Fibroblast of skin of left biceps (primary cell): ENCODE measurements at places on chromosomes 6 and 20.

DNA sequence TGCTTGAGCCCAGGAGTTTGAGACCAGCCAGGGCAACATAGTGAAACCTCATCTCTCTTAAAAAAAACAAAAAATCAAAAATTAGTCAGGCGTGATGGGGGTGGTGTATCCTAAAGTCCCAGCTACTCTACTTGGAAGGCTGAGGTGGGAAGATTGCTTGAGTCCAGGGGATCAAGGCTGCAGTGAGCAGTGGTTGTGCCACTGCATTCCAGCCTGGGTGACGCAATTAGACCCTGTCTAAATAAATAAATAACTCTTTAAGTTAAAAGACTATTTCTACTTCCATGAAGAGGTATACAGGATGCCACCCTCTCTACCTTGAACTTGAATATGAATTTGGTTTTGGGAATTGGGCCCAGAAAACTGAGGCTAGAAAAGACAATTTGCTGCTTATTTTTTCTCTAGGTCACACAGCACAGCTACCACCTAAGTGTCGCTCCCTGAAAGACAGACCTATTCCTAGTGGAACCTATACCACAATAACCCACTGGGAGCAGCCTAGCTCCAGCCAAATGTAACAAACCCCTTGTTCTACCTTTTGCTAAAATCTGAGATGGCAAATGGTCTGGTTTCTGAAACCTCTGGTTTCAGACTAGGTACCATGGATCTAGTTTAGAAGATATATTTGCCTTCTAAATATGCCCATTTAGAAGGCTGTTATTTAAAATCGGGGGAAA lies 35.2 kb downstream of the HMGCLL1 start:
- no peak for DNase-seq

DNA sequence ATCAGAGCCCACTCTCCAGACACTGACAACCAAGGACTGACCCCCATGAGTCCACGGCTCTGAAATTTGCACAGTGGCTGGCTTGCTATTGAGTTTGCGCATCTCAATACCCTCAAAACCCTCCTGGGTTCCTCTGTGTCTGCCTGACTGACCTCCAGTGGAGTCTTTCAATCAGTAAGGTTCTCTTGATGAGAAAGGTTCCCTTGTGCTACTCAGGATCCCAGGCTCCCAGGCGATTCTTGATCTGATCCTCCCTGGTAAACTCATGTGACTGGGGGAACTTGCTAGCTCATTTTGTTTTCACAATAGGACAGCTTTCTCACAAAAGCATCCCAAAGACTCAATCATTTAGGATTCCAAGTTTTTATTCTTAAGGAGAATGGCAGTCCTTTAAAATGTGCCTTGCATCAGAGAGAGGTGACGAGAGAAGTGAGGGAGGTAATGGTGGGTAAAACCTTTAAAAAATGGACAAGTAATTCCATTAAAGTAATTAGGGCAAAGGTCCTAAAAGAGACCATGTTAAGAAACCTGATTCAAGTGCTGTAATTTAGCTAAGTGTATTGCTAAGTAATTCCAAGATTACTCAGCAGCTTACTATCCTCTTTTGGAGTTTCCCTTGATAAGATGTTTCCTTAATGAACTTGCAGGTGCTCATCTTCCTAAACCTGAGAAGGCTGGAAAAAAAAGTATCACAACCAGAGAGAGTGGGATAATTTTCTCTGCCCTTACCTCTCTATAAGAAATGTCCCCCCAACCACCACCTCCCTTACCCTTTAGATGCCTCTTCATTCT lies 304.7 kb upstream of the SGK1 start:
- no peak for DNase-seq

- DNase-seq = no peak
These were observed 654.2 kb downstream of the TENT5A start for GRCh38 chr6:81098109-81098814.

- DNase-seq = no peak
These were observed 146.5 kb upstream of the COL21A1 start for GRCh38 chr6:56393615-56394612.

DNA sequence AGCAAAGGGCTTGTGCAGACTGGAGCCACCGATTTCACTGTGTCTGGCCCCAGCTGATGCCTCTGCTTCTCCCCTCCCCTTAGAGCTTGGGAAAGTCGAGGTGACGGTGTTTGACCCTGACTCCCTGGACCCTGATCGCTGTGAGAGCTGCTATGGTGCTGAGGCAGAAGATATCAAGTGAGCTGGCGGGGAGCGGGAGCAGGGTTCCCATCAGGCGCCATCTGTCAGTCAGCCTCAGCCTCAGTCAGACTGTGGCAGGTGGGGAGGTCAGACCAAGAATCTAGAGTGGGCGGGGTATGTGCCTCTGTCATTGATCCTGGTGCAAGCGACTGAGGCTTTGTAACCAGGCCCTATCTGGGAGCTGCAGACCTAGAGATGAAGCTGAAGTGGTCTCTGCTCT lies 5.5 kb downstream of the ERGIC3 start:
- no peak for DNase-seq

GRCh38 chr6:144757299-144757698 lies 472.2 kb downstream of the UTRN start:
- no peak for DNase-seq

DNA sequence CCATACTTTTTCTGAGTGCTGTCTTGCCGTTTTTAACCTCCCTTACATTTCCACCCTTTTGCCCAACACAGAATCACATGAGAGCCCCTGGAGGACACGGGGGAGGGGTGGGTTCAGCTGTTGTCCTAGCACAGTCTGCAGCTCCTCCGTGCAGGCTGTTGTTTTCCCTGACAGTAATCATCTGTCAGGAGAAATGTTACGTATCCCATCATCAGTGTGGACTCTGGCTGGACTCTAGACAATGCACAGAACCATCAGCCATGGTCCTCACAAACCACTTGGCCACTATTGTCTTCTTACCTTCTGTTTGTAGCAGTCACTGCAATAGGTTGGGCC lies 92.1 kb downstream of the RIN2 start:
- DNase-seq = no peak

GRCh38 chr6:134240665-134241431 lies 77.1 kb downstream of the SGK1 start:
- DNase-seq = no peak
